Activated T-cell treated with anti-CD3 and anti-CD28 coated beads for 48 hours (primary cell): ENCODE measurements at places on chromosomes 13 and 19.

DNA sequence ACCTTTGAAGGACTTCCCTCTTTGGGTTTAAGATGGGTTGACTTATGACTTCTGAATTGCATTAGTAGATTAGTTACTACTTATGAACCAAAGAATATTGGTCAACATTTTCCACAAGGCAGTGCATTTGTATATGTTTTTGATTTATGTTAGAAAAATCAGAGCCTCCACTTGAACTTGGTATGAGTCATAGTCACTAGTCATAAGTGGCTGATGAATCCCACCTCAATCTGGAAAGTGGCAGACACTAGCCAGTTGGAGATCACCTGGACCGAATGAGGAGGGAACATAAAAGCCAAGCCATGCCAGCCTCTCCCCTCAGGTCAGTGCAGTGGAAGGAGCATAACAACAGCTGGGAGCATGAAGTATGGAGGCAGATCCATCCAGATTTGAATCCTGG lies 39.3 kb upstream of the SPART start:
- no peak for DNase-seq

- DNase-seq: no peak
These were observed 139.4 kb downstream of the HS6ST3 start for GRCh38 chr13:96229356-96229755.

DNA sequence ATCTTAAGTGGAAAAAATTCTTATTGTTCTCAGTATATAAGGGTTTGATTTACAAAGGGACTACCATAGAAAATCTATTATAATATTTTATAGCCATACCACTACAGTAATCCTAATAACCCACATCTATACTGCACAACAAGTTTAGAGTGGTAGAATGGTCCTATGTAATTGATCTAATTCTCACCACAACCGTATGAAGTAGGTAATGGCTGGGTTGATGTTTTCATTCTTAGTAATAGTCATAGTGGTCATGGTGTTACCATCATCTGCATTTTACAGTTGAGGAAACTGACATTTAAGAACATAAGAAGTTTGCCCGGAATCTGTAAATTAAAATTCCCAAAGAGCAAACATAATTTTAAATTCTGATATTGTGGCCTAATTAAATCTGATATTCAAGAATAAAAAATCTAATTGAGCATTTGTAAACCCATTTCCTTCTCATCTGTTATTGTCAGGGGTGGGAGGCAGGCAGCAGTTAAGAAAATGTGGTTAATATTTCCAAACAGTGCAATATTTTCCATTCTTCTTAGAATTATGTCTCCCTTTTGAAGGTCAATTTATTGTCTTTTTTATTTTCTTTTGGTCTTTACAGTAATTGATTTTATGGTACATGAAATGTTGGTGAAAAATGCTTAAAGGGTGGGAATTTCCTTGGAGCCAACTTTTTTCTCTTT lies 65.6 kb downstream of the DHRS12 start:
- DNase-seq: no peak

- DNase-seq: no peak
These were observed 2044.9 kb upstream of the PCDH20 start for GRCh38 chr13:63460462-63461090.

- DNase-seq: no peak
These were observed 139.5 kb downstream of the TEX29 start for GRCh38 chr13:111459803-111460547.

DNA sequence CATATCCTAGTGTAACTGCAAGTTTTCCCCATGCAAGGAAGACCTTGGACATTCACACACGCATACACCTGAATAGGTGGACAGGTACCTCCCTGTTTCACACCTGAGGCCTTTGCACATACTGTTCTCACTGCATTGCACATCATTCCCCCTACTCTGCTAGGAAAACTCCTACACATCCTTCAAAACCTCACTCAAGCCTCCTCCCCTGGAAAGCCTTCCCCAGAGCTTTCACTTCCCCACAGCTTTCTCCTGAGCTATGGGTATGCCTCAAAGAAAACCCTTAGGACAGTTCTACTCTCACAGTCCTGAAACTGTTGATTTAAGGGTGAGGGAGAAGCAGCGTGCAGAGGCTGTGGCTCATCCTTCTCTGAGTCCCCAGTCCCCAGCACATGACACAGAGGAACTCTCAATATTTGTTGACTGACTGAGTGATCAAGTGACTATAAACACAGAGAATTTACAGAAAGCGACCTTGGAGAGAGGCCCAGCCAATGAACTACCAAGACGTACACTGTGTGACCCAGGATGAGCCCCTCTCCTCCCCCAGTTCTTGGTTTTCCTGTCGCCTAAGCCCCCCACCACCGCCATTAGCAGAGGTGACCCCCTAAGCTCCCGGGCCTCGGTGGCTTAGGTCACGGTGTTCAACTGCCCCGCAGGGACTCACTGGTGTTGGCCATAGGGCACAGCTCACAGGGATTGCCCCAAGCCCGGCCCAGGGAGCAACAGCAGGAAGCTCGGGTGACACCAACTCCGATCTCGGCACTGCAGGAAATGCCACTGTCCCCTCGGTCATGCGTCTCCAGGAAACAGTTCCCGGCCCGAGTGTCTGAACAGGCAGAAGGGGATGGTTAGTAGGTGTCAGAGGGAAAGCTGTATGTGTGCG lies 40.6 kb downstream of the FBN3 start:
- DNase-seq: no peak

- no peak for DNase-seq
These were observed 72.3 kb upstream of the RFC3 start for GRCh38 chr13:33745370-33746324.

DNA sequence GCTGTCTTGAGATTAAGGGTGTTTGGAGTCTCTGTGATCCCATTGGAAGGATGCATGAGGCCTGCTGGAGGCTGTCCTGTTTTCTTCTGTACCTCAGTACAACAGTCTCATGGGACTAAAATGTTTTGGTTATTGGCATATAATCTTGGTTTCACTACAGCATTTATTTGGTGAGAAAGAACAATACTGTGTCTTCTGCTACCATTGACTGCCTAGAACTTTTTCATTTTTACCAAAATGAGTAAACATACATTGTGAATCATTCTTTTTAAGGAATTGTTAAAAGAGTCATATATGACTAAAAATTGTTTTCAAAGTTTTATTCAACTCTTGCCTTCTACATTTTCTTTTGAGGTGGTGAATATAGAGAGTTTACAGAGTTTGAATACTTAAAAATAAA lies 459.8 kb downstream of the GPC6 start:
- no peak for DNase-seq

DNA sequence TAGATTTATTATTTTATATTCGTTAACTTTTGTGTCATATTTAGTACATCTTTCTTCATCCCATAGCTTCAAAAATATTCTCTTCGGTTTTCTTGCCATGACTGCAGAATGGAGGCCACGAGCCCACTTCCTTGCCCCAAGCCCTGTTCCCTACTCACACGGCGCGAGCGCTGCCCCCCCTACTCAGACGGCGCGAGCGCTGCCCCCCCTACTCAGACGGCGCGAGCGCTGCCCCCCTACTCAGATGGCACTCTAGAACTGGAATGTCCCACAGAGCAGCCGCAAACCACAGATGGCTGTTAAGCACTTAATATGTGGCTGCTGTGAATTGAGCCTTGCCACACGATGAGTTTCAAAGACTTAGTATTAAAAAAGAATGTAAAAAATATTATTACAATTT lies 102.2 kb upstream of the PEG3 start:
- no peak for DNase-seq

DNA sequence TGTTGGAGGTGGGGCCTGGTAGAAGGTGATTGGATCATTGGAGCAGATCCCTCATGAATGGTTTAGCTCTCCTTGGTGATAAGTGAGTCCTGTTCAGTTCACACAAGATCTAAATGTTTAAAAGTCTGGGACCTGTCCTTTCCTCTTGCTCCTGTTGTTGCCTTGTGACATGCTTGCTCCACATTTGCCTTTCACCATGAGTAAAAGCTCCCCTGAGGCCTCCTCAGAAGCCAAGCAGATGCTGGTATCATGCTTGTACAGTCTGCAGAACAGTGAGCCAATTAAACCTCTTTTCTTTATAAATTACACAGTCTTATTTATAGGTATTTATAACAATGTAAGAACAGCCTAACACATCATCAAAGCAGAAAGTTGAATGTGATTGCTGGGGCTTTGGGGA lies 24.2 kb upstream of the RFC3 start:
- no peak for DNase-seq

GRCh38 chr13:38166116-38166515 lies 183.5 kb upstream of the UFM1 start:
- DNase-seq: no peak

DNA sequence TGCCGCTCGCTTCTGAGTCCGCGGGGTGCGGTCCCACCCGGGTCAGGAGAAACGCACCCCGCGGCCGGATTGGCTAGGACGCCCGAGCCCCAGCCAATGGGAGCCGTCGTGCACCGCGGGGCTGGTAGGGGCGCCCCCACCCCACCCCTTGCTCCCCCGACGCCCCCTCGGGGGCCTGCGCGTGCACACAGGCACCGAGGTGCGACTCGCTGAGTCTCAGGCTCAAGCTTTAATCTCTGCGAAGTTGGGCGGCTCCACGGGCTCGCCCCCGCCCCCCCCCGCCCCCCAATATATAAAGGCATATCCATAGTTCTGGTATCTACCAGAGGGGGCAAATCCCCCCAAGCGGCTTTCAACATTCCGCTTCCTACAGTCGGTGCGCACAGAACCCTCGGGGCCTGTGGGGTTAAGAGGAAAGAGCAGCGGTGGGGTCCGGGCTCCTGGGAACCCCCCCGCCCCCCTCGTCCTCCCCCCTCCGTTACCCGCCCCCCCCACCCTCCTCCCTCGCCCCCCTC lies at the start of gene COX6B2:
Gene COX6B2, minus strand, starts transcription at position 22 of the 515 bp plus-strand sequence. CDS start 198 bp downstream, outside the sequence.
- DNase-seq: no peak

- no peak for DNase-seq
These were observed 28.2 kb downstream of the ATP8B3 start for GRCh38 chr19:1783874-1784273.

DNA sequence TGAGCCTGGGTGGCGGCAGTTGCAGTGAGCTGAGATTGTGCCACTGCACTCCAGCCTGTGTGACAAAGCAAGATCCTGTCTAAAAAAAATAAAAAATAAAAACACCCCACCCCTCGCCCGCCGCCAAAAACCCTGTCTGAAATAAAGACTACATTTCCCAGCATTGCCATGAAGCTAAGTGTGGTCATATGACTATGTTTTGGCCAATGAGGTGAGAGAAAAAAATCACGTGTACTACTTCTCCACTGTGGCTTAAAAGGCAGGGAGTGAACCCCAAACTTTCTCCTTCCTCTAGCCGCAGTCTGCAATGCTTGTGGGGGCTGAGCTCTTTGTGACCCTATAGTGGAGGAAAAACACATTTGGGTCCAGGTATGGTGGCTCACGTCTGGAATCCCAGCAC lies 54.9 kb downstream of the COLGALT1 start:
- no peak for DNase-seq

GRCh38 chr13:50993371-50993770 lies 83.8 kb downstream of the RNASEH2B start:
- DNase-seq: no peak

DNA sequence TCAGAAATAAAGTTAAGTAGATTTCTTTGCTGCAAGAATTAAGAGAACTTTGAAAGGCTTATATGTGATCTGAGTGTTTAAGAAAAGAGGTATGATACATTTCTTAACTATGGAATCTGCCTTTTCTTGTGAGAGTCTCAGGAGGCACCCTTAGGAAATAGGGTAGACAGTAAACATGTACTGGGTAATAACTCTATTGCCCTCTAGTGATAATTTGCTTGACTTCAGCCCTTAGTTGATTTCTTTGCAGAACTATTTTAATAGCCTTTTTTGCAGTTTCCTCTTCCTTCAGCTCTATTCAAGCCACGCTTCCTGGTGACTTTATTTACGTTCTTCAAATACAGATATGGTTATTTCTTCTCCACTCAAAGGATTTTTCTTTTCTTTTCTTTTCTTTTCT lies 37.0 kb upstream of the CCNA1 start:
- DNase-seq: no peak

GRCh38 chr19:36939153-36939552 lies 23.0 kb downstream of the ZNF568 start:
- DNase-seq: no peak

GRCh38 chr13:44617648-44618047 lies 41.5 kb upstream of the TSC22D1 start:
- no peak for DNase-seq

- no peak for DNase-seq
These were observed 72.8 kb upstream of the SPATA13 start for GRCh38 chr13:24087605-24088225.

DNA sequence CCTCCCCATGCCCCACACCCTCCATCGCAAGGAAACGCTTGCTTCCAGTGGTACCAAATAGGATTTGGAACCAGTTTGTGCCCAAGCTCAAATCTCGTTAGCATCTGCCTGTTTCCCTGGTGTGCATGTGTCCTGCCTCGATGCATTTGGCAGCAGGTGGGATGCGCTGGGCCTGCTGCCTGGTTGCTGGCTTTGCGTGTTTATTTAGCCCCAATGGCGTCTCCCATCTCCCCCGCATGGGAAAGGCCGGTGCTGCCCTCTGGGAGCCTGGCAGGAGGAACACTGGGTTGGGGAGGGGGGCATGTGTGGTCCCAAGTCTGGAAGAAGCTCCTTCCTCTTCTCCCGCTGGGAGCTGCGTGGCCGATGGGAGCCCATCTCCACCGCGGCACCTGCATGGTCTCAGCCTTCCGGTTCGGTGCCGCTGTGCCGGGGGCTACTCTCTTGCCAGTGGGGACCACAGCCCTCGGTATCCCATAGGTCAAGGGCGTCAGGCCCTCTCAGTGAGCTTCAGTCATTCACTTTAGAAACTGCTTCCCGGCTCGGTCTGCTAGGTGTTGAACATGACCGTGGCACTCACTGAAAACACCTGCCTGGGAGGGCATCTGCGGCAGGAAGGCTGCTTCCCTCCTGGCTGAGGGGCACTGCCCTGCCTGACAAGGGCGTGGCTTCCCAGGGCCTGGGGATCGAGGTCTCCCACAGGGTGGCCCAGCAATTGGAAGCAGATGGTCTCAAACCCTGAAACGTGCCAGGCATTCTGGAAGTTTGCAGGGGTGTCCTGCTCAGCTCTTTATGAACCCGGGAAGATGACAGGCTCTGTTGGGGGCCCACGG lies 11.8 kb upstream of the F7 start:
- no peak for DNase-seq

GRCh38 chr13:100673376-100673712 lies 1.3 kb downstream of the TMTC4 start:
- DNase-seq: no peak

DNA sequence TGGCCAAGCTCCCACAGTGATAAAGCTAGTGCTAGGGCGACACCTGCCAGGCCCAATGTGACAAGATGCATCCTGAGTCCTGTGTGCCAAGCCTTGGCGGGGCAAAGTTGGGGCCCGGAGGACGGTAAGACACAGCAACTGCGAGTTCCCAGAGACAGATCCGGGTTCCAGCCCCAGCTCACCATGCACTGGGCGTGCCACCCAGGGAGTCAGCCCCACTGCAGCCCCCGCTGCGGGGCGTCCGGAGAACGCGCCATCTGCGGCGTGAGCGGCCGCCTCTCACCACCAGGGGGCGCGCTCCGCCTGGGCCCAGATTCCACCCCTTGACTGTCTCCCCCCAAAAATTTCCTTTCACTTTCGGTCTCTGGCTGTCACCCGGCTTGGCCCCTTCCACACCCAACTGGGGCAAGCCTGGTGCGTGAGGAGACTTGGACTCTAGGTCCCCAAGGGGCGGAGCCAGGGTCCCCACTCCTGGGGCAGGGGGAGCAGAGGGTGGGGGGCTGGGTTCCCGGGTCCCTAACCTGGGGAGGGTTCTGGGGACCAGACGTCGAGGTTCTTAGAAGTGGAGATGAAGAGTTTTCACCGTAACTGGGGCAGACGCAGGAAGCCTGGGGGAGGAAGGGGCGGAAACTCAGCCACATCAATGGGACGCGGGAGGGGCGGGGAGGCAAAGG lies at the start of gene FLT3LG:
Gene FLT3LG, plus strand, starts transcription at position 348 of the 674 bp plus-strand sequence. CDS start 425 bp downstream, outside the sequence.
- peak; percentile 88 for DNase-seq

- DNase-seq: no peak
These were observed 63.9 kb downstream of the DACH1 start for GRCh38 chr13:71803066-71803465.
